ENCODE measurements at places on chromosomes 12 and 14.

GRCh38 chr12:111757361-111758119 is 9.2 kb upstream of the ALDH2 start:
- ATAC-seq: no peak

DNA sequence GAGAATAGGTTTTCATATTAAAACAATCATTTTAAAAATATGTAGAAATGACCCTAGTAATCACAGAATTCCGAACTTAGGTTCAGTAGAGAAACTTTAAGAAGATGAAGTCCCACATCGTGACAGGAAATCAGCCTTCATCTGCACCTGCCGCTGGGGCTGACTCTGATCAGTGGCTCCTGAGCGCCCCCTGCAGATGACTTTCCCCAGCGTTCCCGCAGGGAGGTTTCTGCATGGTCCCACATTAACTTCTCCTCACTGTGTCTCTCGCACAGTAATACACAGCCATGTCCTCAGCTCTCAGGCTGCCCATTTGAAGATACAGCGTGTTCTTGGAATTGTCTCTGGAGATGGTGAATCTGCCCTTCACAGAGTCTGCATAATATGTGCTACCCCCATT is 1131.1 kb downstream of the TMEM121 start:
- ATAC-seq: peak; percentile 41

DNA sequence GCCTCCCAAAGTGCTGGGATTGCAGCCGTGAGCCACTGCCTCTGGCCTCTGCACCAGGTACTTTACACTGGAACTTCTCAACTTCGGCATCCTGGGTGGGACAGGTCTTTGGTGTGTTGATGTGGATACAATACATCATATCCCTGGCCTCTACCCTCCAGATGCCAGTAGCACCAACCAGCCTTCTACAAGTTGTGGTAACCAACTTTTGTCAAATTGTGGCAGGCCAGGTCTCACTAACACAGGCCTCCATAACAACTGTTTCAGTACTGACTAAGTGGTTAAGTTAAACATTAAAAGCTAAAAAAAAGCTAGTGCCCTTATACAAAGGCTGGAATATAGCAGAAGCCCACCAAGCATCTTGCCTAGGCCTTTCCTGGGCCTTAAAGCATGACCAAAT is 232.9 kb downstream of the PCNX1 start:
- no peak for ATAC-seq

- peak; percentile 44 for ATAC-seq
These were observed at the start of gene C14orf39 for GRCh38 chr14:60485598-60486251. Gene C14orf39 (minus strand): TSS chr14:60486063. CDS start chr14:60485078, 985 bp downstream.

DNA sequence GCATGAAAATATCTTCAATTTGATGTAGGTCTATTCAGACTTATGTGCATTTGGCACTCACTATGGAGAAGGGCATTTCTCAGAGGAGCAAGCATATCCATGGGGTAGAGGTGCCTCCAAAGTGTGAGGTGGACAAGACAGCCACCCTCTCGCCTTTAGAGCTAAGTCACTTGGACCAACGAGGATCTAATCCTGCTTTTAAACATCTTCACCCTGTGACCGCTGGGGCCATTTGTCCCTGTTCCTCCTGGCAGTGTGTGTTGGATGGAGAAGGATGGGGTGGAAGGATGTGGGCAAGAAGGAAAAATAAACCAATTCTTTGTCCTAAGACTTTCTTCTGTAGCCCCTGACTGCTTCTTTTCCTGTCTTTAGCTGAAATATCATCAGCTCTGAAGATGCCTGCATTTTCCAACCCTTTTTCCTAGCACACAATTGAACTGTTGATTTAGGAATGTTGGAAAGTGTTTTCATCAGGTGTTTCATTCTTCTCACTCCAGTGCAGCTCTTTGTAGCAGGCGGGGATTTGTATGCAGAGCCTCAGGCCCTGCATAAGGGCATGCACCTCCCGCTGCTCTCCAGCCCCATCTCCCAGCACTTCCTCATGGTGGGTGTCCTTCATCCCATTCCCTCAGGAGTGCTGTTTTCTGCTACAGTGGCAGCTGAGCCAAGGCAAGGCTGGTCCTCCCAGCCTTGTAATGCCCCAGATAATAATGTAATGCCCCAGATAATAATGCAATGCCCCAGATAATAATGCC is 5.3 kb downstream of the FGF6 start:
- ATAC-seq: no peak

DNA sequence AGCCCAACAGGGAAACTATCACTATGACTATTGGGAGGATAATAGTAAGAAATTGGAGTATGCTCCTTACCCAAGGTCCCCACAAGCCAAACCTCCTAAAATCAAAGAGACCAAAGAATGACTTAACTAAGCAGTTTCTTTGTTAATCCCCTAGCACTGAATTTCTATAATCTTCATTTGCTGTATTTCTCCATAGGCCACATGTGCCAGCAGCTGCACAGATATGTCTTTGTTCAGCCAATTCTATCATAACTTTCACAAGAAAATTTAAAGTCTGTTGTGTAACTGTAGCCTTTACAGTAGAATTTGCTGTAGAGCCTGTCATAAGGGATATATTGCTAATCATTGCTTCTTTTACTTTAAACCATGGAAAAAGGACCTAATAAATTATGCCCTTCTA is 104.0 kb downstream of the RIN3 start:
- ATAC-seq: no peak

DNA sequence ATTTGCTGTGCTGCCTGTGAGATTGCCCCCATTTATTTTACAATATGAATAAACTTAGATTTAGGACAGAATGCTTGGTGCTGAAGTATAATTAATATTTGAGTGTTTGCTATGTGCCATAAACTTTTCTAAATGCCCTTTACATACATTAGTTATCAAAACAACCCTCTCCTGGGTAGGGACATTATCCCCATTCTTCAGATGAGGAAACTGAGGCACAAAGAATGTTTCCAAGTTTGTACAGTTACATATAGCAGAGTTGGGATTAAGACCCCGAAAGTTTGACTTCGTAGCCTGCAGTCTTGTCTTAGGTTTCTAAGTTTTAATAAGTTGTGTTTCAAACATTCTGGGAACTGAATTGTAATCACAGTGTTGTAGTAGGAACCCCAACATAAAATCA is 18.4 kb downstream of the KLHDC2 start:
- no peak for ATAC-seq

GRCh38 chr14:60064491-60065072 is 27.1 kb upstream of the PCNX4 start:
- peak; percentile 28 for ATAC-seq

- ATAC-seq: no peak
These were observed 7.4 kb downstream of the ELK3 start for GRCh38 chr12:96201272-96202227.

DNA sequence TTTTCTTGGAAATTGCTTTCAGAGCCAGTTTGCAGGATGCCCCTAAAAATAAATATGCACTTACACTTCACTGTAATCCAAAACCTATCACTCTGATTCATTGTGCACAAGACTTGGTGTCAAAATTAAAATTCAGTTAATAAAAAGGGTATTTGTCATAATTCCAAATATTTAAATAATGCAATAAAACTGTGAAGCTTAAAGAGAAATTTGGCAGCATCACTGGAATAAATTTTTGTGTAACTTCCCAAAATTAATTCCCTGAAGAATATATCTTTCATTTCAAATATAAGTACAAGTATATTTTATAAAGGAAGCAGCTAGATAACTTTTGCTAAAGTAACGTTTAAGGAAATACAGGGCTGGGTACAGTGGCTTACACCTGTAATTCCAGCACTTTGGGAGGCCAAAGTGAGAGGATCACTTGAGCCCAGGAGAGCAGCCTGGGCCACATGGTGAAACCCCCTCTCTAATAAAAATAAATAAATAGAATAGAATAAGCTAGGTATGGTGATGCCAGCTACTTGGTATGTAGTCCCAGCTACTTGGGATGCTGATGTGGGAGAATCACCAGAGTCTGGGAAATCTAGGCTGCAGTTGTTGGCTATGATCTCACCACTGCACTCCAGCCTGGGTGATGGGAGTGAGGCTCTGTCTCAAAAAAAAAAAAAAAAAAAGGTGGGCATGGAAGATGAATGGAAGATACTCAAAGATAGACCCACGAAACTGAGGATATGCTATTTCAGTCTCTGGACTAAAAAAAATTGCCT is 233.8 kb downstream of the FBXL14 start:
- no peak for ATAC-seq

DNA sequence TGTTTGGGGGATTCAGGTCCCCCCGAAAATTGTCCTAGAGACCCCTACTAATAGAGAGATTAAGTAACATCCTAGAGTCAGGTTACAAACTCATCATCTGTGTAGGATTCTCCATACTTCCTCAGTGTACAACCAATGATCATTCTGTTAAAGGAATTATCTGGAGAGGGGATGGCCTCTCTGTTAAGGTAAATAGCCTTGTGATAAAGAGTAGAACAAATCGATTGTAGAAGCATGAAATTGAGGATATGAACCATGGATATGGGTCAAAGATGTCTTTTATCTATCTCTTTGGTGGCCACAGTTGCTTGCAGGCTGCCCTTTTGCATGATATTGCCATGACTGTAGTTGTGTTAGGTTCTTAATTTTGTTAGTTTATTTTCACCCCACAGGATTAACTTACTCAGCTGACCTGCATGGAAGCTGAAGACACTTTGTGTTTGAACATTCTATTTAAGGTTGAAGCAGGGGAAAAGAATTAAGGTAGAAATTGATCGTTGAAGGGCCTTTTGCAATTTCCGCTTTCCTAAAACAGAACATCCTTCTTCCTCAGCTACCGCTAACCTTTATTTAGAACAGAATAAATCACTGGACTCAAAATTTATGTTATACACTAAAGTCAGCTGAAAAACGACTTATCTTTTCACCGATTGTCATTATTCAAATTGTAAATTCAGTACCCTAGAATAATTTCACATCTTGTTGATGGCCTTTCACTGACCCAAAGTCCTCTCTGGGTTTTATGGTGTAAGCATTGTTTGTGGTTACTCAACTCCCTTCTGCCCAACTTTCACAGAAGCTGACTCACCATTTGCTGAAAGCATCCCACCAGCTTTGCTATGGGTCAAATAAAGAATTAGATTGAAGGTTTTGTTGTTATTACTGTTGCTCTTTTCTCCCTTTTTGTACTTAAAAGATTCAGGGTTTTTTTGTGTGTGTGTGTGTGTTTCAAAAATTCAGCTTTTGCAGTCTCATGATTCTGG is 52.3 kb downstream of the IRAK3 start:
- no peak for ATAC-seq

DNA sequence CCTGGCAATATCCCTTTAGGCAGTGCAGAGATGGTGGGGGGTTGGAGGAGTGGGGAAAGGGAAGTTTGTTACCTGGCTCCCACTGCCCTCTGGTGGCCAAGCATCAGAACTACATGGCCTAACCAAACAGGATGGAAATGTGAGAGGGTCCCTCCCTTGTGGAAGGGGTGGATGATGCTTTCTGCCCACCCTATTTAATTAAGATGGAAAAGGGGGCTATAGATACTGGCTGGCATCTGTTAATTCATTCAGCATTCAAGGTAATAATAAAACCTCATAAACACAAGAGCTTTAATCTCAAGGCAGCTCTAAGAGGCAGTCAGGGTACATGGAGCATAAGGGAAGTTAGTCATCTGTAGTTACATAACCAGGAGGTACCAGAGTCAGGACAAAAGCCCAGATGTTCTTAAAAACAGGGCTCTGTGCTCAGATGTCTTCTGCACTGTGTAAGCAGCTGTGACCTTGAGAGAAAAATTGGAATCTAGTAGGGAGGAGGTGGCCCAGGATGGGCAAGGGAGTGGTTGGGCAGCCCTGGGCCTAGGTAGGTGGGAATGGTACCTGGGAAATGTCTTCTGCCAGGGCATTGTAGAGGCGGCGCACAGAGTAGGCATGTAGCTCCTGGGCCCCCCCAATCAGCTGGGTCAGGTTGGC is 4.6 kb downstream of the AP1G2 start:
- no peak for ATAC-seq

DNA sequence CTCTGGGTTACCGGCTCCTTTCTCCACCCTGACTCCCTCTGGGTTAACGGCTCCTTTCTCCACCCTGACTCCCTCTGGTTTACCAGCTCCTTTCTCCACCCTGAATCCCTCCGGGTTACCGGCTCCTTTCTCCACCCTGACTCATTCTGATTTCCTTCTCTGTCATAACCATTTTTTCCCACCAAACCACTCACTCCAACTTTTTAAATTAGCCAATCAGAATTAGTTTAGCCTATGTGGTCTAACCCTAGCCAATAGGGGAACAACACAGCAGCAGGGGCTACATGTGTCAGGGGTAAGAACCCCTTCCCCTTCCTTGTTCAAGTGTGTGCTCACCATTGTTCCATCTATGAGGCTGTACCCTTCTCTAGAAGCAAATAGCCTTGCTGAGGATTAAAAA is 98.4 kb upstream of the RBM19 start:
- ATAC-seq: no peak

- no peak for ATAC-seq
These were observed 11.5 kb upstream of the C14orf132 start for GRCh38 chr14:96027431-96028355.

DNA sequence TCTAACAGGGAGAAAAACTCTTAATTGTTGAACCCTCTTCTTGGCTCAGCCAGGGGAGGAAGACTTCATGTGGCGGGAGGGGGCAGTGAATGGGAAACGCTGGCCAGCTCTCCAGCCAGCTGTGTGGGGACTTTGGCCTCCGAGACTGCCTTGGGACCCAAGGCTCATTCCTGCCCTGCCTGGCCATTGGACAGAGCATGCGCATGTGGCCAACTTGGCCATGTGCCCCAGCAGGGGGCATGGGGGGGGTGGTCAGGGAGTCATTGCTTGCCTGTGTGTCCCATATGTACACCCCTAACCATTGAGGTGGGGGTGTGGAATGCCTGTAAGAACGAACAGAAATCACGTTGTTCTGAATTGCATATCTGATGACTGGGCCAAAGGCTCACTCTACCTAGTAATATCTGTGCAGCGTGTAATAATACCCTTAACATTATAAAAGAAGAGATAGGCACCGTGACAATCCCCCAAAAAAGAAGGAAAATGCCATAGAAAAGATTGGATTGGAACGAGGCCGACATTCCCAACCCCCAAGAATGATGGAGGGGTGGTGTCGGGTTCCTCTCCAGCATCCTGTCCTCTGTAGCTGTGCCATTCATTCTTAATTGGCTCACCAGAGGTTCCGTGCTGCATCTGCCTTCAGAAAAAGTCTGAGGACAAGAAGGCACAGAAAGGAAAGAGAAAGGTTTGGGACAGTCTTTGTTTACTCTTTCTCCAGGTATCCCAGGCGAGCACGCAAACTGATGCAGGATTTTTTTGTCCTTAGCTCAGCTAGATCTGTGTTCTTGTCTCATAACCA is 3.5 kb upstream of the FAR2 start:
- no peak for ATAC-seq

- ATAC-seq: no peak
These were observed 41.4 kb downstream of the ACTN1 start for GRCh38 chr14:68937471-68938270.

DNA sequence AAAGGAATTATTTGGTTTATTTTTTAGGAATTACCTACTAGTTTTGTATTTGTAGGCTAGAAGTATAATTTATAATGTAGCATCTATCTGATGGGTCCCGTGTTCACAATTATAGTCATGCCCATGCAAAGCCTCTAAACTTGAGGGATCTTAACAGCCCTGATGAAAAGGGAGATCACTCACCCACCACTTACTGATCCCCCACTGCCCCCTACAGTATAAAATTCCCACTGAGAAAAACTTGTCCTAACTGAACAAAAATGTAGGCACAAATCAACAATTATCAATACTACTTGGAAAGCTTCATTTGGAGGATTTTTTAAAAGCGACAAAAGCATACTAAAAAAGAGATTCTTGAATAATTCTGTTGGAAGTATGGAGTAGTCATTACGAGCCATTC is 21.0 kb downstream of the WIF1 start:
- ATAC-seq: no peak
